Astrocyte (in vitro differentiated cells and primary cell): ENCODE measurements at places on chromosomes 4 and X.

- peak; percentile 51 for DNase-seq
These were observed 350.3 kb downstream of the PTTG2 start for GRCh38 chr4:38310446-38311043.

DNA sequence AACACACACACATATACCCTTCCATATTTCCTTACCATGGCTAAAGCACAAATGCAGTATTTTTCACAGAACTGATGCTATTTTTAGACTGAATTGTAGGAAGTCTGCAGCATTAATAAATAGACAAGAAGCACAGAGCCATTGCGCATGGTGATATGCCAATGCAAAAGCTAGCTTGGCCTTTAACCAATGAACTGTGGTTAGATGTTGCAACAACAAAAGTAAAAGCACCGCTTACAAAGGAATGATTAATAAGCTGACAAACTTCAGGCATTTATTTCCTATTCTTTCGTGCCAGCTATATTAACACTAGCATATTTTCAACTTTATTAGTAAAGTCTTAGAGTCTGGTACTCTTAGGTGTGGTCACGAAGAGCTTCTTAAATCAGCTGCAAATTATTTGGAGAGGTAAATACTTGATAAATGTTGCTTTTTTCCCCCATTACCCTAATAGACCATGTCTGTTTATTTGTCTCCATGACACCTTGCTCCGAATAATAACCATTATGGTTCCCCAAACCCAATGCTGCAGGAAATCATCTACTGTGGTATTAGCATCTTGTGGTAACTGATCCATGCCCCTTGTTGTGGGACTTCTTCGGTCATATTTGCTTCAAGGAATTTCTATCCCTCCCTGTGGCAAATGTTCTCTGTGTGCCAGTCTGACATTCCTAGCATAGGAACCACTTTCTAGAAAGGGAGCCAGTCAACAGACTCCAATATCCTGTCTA, 306.1 kb upstream of the TAPT1 start:
- peak; percentile 96 for DNase-seq

GRCh38 chr4:186812592-186812991, 88.9 kb upstream of the FAT1 start:
- no peak for DNase-seq

GRCh38 chr4:2059046-2059725, at the start of gene NAT8L:
Gene NAT8L, plus strand, starts transcription at chr4:2059327. Its CDS starts 185 bp downstream, at chr4:2059512.
- DNase-seq, result no peak

DNA sequence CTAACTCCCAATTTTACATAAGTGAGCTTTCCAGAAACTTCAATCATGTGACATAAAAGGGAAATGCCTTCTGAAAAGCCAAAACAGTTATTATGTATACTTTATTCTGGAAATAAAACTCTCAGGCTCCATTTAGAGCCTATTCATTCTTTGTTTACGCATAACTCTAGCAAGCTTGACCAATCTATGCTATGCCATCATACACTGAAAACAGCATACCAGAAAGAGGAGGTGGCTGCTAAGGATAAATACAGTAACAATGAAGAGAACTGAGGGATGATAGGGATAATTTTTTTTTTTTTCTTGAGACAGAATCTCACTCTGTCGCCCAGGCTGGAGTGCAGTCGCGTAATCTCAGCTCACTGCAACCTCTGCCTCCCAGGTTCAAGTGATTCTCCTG, 24.4 kb downstream of the CDKL2 start:
- DNase-seq, result no peak
